Aortic smooth muscle cell (primary cell): ENCODE measurements at places on chromosomes 5 and 9. TPM values are rescaled to one million over a fixed set of nuclear protein-coding genes. Genes with fewer than 3 reads are reported as not detected.

FAM193B gene
- 11.2 and 16.0 TPM in 2 replicates for total RNA-seq

ASB6 gene
- 13.0 and 18.0 TPM in 2 replicates for total RNA-seq

NUTM2G gene
- total RNA-seq: not detected in 2 replicates

PCDHB3 gene
- 0.81 and 1.3 TPM in 2 replicates for total RNA-seq

SH2D3C gene
- total RNA-seq: 1.1 and 2.0 TPM in 2 replicates

TMEM215 gene
- total RNA-seq: not detected in 2 replicates

SAXO1 gene
- under 0.01 TPM in 2 replicates for total RNA-seq

SPOCK1 gene
- total RNA-seq: 50.3 and 224 TPM in 2 replicates

ZBTB34 gene
- total RNA-seq: 4.2 and 4.8 TPM in 2 replicates

PDCD1LG2 gene
- total RNA-seq: 13.0 and 17.8 TPM in 2 replicates

CFAP157 gene
- total RNA-seq: 0.06 and 0.13 TPM in 2 replicates

PFN3 gene
- total RNA-seq: not detected in 2 replicates

WNT8A gene
- total RNA-seq: not detected in 2 replicates

ZFP2 gene
- total RNA-seq: 0.25 and 0.92 TPM in 2 replicates

ANKDD1B gene
- 0.40 and 1.3 TPM in 2 replicates for total RNA-seq

MARCOL gene
- not detected in 2 replicates for total RNA-seq

SLC46A2 gene
- not detected in 2 replicates for total RNA-seq

BTNL8 gene
- not detected in 2 replicates for total RNA-seq

CAVIN4 gene
- total RNA-seq: 0.92 and 1.2 TPM in 2 replicates

GPX8 gene
- total RNA-seq: 91.9 and 108 TPM in 2 replicates

TMEM174 gene
- total RNA-seq: not detected in 2 replicates

HTR1A gene
- not detected in 2 replicates for total RNA-seq

ZNF367 gene
- total RNA-seq: 10.1 and 15.9 TPM in 2 replicates

CDX1 gene
- total RNA-seq: 0.12 and 0.13 TPM in 2 replicates

KIF2A gene
- 45.0 and 53.0 TPM in 2 replicates for total RNA-seq

NIM1K gene
- 0.25 and 0.53 TPM in 2 replicates for total RNA-seq

RANBP17 gene
- 11.2 and 24.7 TPM in 2 replicates for total RNA-seq

AQP7 gene
- 0.40 and 1.8 TPM in 2 replicates for total RNA-seq

PCDHB12 gene
- 0.25 and 0.40 TPM in 2 replicates for total RNA-seq

KCNMB1 gene
- 0.99 and 1.3 TPM in 2 replicates for total RNA-seq

MEIKIN gene
- 0.06 TPM in 1 of 2 replicates, not detected in the other for total RNA-seq

MEGF10 gene
- 0.06 and 0.13 TPM in 2 replicates for total RNA-seq

PCDHGB7 gene
- total RNA-seq: 9.1 and 17.3 TPM in 2 replicates

OR1B1 gene
- 0.06 and 0.26 TPM in 2 replicates for total RNA-seq

SPACA9 gene
- total RNA-seq: 3.3 and 3.7 TPM in 2 replicates

NXNL2 gene
- total RNA-seq: 0.66 and 0.81 TPM in 2 replicates

ROR2 gene
- total RNA-seq: 0.13 and 0.62 TPM in 2 replicates

PCDHGA12 gene
- 17.6 and 22.3 TPM in 2 replicates for total RNA-seq

PLEKHG4B gene
- total RNA-seq: not detected in 2 replicates
